Epithelial cell of proximal tubule (primary cell): ENCODE measurements at places on chromosomes 5 and 9. TPM values are rescaled to one million over a fixed set of nuclear protein-coding genes. Genes with fewer than 3 reads are reported as not detected.

DNA sequence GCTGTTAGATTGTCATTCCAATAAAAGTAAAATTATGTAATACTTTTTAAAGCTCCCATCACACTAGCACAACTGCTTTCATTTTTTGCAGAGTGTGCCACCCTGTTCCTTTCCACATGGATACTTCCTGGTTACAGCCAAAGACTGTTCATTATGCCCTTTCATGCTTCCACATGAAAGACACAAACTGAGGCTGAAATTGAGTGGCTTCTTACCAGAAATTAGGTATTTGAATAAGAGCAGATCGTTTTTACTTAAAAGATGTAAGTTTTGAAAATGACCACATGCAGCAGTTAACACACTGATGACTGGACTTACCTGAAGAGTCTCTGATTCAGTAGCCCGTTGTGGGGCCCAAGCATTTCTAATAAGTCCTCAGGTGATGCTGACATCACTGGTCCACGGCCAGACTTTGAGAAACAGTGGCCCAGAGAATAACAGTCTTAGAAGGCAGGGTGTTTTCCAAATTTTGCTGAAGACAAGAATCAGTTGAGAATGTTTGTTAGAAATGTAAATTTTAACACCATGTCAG lies 187.6 kb upstream of the DMRT1 start:
- DNase-seq = no peak

The ZNF366 gene
- total RNA-seq = not detected in 2 replicates

DNA sequence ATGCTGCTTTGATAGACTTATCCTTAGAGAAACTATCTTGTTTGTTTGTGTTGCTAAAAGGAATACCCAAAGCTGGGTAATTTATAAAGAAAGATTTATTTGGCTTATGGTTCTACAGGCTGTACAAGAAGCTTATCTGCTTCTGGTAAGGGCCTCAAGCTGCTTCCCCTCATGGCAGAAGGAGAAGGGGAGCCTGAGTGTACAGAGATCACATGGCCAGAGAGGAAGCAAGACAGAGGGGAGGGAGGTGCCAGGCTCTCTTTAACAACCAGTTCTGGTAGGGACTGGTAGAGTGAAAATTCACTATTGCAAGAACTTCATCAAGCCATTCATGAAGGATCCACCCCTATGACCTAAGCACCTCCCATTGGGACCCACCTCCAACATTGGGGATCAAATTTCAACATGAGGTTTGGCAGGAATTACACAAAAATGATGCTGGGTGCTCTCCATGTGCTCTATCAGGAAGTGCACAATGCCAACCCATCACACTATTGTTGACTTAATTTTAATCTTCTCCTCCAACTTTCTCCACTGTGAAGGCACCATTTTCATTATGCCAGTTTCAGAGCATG lies 115.1 kb upstream of the SHB start:
- DNase-seq = no peak

The RAD17 gene
- total RNA-seq = 12.4 and 19.5 TPM in 2 replicates

The SPEF2 gene
- 0.87 and 2.3 TPM in 2 replicates for total RNA-seq

The EFNA5 gene
- 17.8 and 28.1 TPM in 2 replicates for total RNA-seq

DNA sequence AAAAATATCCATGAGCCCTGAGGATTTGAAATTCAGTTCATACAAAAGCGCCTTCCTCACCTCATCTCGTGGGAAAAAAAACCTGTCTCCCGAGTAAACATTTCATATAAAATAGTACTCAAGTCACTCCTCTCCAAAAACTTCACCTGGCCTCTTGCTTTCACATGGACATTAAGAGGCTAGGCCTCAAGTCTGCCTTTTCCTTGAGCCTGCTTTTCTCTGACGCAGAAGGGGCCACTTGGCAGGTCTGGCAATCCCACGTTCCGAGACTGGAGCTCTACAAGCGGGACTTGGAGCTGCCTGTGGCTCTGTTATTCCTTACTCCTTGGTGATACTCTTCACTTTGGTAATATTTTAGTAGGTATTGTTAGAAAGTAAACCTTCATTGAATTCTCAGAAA lies 26.9 kb upstream of the CKS2 start:
- no peak for DNase-seq

DNA sequence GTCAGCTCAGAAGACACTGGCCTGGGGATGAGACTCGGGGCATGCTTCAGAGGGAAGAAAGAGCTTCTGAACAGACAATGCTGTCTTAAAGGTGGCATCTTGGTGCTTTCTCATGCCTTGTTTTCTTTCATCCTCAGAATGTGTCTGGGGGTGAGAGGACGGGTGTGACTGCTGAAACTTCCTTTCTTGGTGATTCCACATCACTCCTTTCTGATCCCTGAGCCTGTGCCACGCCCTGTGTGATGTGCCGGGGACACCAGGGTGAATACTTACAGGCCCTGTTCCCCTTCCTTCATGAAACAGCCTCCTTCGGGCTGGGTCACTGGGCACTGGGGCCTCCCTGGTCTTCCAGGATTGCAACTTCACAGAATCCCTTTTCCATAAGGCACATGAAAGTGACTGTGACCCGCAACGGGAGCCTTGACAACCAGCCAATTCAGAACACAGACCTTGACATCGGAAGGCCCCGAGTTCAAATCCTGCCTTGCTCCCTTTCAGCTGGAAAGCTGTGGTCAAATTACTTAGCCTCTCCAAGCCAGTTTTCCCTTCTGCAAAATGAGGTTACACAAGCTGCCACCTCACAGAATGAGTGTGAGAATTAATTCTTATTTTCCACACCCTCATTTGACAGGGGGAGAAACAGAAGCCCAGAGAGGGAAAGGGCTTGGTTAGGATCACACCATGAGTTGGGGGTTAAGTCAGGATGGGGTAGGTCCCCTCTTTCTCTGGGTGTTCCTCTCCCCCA lies 44.1 kb upstream of the IL17B start:
- no peak for DNase-seq

The CA9 gene
- 0.43 TPM in 1 of 2 replicates, not detected in the other for total RNA-seq
